Stimulated activated CD8-positive, alpha-beta memory T cell treated with anti-CD3 and anti-CD28 coated beads, Interleukin-2, amount 100 ng/mL, for 1 hour (primary cell): ENCODE measurements at places on chromosomes 11 and 22.

DNA sequence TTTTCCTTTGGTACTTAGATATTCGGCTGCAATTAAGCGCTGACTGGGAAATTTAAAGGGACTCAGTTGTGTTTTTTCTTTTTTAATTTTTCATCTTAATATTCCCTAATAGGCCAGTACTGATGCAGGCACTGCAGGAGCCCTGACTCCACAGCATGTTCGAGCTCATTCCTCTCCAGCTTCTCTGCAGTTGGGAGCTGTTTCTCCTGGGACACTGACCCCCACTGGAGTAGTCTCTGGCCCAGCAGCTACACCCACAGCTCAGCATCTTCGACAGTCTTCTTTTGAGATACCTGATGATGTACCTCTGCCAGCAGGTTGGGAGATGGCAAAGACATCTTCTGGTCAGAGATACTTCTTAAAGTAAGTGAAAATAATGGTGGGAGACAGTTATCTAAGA, 3.8 kb downstream of the YAP1 start:
- DNase-seq: no peak

DNA sequence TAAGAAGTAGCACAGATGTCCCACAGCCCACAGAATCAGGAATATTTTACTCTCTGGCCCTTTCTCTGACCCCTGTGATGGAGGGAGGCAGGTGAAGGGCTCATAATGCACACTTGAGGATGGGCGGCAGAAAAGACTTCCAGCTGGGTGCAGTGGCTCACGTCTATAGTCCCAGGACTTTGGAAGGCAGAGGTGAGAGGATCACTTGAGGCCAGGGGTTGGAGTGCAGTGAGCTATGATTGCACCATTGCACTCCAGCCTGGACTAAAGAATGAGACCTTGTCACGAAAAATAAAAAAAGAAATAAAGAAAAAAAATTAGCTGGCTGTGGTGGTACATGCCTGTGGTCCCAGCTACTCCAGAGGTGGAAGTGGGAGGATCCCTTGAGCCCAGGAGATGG, 13.5 kb upstream of the CRYBB3 start:
- no peak for DNase-seq

- no peak for DNase-seq
Measured at GRCh38 chr22:20130319-20130718, 1.3 kb upstream of the ZDHHC8 start.

GRCh38 chr11:12794576-12795230, 120.5 kb downstream of the TEAD1 start:
- DNase-seq: no peak

DNA sequence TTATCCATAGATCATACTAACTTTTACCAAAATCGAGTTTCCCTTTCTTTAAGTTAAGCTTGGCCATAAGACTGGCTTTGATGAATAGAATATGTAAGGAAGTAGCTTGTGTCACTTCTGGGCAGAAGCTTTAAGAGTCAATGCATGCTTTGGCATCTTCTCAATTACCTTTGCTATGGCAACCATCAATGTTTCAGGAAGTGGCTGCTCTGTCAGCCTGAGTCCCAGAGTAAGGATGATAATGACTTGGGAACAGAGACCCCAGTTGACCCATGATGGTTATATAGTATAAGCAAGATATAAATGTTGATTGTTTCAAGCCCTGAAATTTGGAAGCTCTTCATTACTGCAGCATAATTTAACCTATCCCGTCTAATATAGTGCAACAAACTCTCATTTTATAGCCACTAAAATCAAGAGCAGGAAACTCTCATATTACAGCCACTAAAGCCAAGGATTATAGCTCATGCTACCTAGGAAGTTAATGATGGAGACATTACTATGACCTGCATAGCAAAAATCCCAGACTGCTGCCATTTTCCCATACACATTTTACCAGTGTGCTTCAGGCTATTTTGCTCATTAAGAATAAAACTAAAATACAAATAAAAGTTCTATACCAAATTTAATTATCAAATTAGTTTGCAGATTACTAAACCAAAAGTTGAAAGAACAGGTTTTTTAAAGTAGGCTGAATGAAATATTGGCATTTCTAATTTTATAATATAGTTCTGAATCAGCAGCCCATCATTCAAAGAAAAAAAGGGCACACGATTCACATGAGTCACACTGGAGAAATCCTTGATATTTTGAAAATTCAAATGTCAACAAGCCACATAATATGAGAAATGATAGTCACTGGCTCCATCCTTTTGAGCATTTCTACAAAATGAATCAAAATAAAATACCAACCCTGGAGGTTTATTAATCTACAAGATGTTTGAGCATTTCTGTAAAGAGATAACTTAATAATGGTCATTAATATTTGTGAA, 23.8 kb downstream of the FSHB start:
- DNase-seq: no peak

DNA sequence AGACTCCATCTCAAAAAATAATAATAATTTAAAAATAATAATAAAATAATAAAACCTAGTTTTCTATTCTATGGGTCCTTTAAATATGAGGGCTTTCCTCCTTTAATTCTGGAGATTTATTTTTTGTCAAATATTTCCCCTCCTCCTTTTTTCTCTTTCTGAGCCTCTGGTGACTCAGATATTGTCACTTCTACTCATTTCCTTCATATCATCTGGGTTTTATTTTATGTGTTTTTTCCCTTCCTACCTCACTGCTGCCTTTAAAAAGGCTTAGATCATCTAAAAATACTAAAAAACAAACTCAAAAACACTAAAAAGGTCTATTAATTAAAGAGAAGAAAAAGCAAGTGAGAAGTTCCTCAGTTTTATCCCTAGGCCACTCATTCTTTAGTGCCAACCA, 138.9 kb downstream of the SPON1 start:
- no peak for DNase-seq

DNA sequence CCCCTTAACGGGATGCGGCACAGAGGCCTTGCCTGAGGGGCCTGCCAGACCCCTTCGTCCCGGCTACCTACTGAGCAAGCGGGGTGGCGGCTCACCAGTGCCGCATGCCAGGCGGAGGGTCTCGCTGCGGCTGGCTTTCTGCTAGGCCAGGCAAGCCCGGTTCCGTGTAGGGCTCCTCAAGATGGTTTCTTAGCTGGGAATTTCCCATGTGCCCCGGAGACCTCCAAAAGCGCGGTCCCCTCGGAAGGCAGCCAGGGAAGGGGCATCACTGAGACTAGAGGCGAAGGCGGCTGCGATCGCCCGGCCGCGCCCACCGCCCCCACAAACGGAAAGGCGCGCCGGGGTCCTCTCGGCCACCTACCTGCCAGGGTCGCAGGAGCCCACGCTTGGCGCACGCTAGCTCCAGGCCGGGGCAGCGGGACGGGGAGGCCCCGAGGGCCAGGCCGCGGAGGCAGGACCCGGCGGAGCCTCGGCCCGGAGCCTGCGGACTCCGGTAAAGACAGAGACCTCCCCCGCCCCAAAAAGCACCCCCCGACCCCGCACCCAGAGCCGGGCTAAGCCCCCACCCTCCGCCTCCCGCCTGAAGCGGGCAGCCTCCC, 23.8 kb downstream of the MICAL3 start:
- no peak for DNase-seq

DNA sequence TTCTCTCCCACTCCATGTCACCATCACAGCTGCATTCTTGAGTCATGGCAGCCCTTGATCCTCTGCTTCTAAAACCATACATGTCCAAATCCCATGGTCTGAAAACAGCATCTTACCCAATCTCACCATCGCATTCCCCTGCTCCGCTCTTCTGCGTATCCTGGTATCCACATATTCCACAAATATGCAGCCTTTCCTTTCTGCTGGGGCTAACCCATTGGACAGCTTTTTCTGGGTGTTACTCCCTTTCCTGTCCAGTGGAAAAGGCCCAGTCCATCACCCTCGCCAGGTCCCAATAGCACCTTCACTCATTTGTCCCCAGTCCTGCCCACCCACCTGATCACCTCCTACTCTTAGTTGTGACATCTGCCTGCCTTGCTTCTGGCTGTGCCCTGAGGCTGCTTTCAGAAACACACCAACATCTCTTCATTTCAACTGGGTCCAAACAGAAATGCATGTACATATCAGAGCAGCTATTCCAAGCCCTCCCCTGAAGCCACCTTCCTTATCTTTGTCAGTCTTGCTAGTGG, 237.6 kb upstream of the TBCEL start:
- no peak for DNase-seq
